Esophagus squamous epithelium (tissue), 5 donors: ENCODE measurements at places on chromosomes 3 and 15. TPM values are rescaled to one million over a fixed set of nuclear protein-coding genes. Genes with fewer than 3 reads are reported as not detected.

DNA sequence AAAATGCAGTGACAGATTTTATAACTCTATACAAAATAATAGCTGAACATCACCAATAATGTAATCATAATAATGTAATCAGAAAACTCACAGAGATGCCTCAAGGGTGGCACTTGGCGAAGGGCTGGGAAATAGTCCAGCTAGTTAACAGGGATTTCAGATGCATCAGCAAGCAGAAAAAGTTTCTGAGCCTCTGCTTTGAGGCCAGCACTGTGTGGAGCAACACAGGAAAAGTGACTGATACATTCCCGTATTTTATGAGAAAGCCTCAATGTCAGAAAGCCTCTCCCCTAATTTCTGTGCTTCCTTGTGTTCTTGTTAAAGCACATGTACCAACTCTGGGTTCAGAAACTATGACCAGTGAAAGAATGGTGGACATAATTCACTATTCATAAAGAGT lies 304.8 kb downstream of the VPS13C start:
- DNase-seq = no peak

DNA sequence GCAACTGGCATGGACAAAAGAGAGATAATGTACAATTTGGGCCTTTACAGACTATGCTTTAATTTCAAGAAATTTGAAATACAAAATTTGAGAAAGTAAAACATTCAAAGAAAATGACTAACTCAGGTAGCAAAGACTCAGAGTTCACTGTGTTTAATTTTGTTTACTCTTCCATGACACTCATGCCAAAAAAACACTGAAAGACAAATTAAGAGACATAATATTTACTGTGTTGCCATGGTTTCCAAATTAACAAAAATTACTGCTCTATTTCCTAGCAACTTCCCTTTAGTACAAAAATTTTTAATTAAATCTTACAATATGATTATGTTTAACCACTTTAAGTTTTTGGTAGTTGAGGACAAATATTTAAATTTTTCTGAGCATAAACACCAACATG lies 29.6 kb downstream of the LRRFIP2 start:
- no peak for DNase-seq

DNA sequence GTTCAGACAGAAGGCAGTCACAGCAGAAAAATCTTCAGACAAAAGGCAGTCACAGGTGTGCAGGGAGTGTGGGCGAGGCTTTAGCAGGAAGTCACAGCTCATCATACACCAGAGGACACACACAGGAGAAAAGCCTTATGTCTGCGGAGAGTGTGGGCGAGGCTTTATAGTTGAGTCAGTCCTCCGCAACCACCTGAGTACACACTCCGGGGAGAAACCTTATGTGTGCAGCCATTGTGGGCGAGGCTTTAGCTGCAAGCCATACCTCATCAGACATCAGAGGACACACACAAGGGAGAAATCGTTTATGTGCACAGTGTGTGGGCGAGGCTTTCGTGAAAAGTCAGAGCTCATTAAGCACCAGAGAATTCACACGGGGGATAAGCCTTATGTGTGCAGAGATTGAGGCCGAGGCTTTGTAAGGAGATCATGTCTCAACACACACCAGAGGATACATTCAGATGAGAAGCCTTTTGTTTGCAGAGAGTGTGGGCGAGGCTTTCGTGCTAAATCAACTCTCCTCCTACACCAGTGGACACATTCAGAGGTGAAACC lies 27.6 kb downstream of the ZNF589 start:
- DNase-seq = no peak

Gene MPI
- total RNA-seq = 50.7 TPM

- no peak for DNase-seq
Observed at GRCh38 chr3:16432714-16433113, 80.8 kb downstream of the RFTN1 start.

- no peak for DNase-seq
Observed at GRCh38 chr15:90883976-90884718, at the start of gene FES. TSS of gene FES (plus strand) at chr15:90884504. CDS start at chr15:90885046, 542 bp downstream.

Gene CCDC9B
- 13.0 TPM for total RNA-seq
